SHP77 (cell line): ENCODE measurements at places on chromosomes 1 and 21.

DNA sequence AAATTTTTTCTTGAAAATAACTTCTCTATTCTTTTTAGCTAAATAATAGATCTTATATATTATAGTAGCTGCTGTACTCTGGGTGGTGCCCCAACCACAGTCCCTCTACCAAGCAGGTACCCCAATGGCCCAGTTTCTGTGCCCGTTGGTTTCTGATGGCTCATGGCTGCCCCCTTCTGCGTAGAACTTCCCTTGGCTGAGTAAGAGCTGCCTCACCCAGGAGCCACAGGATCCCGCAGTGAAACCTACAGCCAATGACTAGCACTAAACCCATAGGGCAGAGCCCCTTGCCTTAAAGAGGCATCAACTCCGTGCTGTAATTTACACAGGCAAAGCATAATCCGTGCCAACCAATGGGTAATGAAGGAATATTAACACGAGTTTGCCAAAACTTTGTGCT, 247.5 kb downstream of the USH2A start:
- DNase-seq: no peak

- no peak for DNase-seq
These were observed 105.1 kb downstream of the LRIG2 start for GRCh38 chr1:113178106-113178505.

DNA sequence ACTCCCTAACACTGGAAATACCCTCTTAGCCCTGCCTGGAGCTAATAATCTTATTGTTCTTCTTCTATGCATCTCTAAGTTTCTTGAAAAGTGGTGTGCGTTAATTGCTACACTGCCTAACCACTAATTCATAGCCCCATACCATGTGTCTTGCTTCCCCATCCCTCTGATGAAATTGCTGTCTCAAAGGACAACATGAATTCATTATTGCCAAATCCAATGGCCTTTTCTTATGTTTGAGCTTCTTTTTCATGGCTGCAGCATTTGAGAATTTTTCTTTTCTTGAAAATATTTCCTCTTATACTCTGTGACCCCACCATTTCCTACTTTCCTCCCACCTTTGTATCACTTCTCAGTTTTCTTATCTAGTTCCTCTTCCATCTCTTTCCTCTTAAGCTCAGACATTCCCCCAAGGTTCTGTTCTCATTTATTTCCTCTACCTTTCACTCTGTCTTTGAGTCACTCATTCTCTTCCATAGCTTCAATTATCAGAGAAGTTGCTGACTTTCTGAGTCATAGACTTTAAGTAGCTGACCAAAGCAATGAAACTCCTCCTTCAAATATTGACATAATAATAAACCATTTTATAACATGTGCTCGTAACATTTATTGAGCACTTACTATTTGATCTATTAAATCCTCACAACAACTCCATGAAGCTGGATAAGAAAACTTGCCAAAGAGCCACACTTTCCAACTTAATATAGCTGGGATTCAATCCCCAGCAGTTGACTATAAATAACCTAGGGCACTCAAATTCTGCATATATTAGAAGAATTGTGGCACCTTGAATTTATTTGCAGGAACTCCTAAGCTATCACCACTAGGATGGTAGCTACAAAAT, 35.5 kb upstream of the ATP6V1G3 start:
- no peak for DNase-seq

DNA sequence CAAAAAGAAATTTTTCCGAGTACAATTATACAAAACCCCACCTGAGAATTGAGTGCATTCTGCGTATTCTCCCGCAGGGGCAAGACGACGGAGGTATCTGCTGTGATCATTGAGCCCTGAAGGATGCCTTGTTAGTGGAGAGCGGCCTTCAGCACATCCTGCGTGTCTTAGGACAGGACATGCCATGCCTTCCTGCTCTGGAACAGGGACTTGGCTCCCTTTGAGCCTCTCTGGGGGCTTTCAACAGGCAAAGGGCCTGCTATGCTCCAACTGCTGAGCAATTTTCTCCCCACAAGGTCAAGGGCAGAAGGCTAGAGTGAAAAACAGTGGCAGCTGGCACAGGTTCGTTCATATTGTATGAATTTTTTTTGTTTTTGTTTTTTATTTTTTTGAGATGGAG, 52.4 kb downstream of the TOR1AIP2 start:
- DNase-seq: no peak

DNA sequence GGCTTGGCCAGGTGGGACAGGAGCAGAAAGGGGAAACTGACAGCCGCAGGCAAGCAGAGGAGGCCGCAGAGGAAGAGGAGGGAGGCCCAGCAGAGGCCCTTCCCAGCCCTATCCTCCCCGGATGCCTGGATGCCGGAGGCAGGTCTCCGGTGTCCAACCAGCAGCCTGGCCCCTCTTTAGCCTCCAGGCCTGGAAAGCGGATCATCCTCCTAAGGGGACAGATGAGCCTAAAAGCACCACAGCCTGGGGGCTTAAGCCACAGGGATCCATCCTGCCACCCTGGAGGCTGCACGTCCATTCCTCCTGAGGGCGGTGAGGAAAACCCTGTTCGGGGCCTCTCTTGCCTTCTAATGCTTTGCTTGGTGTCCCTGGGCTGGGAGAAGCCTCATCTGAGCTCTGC, 334.1 kb upstream of the VAMP3 start:
- no peak for DNase-seq

DNA sequence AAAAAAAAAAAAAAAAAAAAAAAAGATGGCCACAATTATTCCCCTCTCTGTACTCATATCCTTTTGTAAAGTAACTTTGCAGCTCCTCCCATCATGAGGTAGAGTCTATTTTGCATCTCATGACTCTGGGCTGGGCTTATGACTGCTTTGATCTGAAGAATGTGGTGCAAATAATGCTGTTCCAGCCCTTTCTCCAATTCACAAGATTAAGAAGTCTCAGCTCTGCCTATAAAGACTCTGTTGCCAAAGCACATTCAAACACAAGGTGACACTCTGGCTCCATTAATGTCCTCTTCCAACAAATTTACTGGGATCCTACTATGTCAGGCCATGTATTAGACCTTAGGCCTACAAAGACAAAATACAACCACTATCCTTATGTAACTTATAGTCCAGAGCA, 64.8 kb upstream of the PTCH2 start:
- no peak for DNase-seq

DNA sequence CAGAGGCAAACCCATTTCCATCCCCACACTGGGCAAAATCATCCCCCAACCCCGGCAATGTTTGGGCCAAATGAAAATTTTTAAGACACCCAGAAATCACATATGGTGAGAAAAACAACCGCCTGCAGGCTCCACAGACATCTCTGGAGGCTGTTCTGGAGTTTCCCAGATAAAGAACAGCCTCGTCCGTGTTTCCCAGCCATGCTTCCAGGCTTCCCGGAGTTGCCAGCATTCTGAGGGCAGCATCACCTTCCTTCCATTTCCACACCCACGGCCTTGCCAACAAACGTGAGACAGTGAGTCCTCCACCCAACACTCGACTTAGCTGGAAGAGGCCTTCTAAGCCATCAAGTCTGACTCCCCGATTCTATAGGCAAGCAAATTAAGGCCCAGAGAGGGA, 36.9 kb downstream of the KCNN3 start:
- no peak for DNase-seq

GRCh38 chr21:34890724-34891612, 158.1 kb downstream of the RUNX1 start:
- DNase-seq: no peak

DNA sequence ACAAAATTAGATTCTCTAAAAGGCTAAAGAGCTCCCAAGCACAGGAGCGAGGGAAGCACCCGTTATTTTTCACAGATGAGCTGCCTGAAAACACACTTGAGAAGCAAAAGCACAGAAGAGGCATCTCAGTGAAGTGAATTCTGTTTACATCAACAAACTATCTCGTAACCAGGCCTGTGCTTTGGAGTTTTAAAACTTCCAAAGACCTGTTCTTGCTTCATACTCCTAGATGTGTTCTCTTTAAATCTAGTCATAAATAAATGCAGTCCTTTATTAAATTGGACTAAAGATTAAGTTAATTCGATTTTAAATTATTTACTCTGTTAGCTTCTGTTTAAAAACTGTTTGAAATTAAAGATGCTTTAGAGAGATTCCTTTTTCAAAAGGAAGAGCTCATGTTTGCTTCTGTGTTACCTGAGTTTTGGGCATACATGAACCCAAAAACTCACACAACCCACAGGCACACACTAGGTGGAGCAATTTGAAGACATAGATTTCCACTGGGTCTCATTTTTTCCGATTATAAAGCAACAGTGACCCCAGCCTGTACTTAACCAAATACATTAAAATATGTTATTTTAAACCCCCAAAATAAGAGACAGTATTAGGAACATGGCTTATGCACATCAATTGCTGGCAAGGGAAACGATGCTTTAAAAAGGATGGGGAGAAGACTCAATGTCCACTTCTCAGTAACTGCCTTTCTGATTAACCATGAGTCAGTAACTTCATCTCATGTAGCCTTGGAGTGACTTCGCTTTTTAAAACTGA, 648.2 kb downstream of the SMYD3 start:
- no peak for DNase-seq

- peak; percentile 22 for DNase-seq
These were observed 109.4 kb downstream of the NAV1 start for GRCh38 chr1:201648066-201648906.

DNA sequence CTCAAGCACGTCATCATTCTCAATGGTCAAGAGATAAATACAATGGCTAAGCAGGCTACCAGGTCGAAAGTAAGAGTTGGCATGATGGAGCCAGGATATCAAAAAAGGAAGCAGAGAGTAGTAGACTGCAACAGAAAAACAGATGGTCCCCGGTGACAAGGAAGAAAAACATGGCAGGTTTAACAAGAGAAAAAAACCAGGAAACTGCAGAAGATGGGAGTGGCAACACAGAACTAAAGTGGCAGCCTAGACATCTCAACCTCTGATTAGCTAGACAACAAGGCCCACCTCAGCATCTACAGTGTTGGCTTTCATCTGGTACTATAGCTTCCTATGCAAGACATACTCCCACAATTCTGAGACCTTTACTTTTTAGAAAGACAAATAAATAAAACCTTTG, 3.1 kb downstream of the UBR4 start:
- DNase-seq: no peak

DNA sequence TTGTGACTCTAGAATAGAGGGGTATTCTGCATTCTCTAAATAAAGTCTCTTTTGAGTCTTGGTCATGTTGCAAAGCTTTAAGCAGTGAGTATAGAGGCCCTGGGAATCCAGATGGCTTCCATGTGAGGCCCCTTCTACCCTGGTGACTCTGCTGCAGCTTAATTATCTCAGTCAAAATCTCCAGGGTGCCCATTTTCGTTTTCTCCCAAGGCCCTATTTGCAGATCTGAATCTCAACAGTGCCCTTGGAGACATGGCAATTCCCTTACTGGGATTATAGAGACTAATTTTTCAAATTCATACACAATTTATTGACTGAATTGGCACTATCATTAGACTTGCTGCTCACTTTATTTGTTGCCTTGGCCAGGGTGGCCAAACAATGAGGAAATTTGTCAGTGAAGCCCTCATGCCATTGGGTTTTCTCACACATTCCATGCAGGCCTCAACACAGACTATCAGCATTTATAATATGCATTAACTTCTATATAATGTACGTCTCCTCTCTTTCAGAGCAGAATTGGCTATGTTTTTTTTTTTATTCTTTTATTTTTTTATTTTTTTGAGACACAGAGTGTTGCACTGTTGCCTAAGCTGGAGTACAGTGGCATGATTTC, 35.1 kb downstream of the PROX1 start:
- DNase-seq: no peak

DNA sequence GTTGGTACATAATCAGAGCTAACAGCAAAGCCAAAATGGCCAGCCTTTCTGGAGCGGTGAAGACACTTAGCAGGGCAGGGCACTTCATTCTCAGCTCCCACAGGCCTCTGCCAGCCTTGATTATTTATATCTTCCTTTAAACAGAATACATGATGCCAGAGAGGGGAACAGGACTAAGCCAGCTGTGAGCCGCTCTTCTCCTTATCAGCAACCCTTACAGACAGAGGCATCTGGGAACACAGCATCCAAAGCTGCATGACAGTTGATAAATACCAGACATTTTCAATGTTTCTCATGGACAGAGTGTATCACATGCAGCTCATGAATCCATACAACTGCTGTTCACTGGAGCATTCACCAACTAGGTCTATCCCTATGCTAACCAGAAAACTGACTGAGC, 29.1 kb downstream of the DNAJC11 start:
- DNase-seq: no peak

DNA sequence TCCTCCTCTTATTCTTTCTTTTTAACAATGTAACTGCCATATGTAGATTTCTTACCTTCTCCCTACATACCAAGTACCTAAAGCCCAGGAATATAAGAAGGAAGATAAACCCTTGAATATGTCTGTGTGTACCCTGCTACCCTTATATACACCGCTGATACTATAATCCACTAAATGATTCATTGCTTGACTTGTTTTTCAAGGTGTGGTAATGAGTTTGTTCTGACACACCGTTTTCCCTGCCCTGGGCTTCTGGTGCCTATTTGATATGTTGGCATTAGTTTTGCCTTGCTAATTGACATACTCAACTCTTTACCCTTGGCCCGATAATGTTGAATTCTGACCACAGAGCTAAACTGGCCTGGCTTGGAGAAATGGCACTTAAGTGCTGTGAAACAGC, 64.3 kb downstream of the IL23R start:
- no peak for DNase-seq
